Inflammatory macrophage treated with lipopolysaccharide for 1 hour (primary cell): ENCODE measurements at places on chromosomes 3 and 15.

GRCh38 chr3:34882764-34883163, 756.6 kb upstream of the ARPP21 start:
- no peak for DNase-seq

GRCh38 chr3:171320750-171321558, 139.3 kb downstream of the TNIK start:
- DNase-seq: peak; percentile 75

DNA sequence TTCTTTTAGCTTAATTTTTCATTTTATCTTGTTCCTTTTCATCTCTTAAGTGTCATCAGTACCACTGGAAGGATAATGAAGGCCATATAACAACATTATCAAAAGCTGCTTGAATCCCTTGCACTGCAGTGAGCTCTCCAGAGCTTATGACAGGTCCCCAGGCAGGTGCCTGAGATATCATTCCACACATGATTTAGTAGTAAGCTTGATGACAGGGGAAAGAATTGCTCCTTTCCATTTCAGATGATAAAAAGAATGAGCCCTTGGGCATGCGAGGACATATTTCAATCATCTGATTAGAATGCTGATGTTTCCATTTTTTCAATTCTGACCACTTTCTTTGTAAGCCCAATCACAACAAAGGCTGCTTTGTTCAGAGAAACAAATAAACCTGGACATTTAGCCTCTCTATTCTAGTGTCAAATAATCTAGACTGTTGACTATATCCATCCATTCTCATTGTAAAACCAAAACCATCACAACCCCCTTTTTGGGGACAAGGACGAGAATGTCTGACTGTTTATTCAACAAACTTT, 567.8 kb downstream of the IGSF11 start:
- DNase-seq: no peak

DNA sequence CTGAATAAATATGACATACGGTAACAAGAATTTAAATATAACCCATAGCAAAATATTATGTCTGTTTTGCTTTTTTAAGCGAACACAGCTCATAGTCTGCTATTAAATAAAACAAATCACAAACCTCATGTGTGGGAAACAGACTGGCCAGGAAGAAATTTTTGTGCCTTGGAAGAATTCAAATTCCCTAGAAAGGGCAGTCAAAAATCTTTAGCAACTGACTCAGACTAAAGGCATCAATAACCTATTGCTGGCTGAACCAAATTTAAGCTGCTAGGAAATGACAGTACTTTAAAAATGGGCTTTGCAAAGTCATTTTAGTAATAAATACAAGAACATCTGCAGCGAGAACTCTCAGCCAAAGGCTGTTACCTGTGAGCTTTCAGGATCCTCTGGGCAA, 151.4 kb downstream of the PLD1 start:
- no peak for DNase-seq

GRCh38 chr3:69255928-69256327, 130.0 kb downstream of the FRMD4B start:
- no peak for DNase-seq

GRCh38 chr3:79517766-79518413, 249.9 kb downstream of the ROBO1 start:
- no peak for DNase-seq

DNA sequence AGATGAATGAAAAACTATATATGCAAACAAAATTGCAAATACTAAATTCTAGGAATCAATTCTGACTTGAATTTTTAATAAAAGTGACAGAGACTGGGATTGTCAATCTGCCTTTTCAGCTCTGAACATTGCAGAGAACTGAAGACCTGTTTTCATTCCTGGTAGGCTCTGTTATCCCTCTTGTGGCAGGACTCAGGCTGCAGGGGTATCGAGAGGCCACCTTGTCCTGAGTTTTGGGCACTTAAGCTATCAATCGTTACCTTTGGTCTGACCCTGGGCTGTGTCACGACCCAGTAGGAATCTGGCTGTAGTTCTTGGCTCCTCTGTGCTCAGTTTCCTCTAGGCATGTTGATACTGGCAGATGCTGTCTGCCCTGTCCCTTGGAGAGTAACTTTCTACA, 238.0 kb downstream of the CACNA2D3 start:
- no peak for DNase-seq

GRCh38 chr3:29083676-29084075, 197.2 kb upstream of the RBMS3 start:
- no peak for DNase-seq

GRCh38 chr15:67150023-67150860, 84.8 kb downstream of the SMAD3 start:
- peak; percentile 85 for DNase-seq

DNA sequence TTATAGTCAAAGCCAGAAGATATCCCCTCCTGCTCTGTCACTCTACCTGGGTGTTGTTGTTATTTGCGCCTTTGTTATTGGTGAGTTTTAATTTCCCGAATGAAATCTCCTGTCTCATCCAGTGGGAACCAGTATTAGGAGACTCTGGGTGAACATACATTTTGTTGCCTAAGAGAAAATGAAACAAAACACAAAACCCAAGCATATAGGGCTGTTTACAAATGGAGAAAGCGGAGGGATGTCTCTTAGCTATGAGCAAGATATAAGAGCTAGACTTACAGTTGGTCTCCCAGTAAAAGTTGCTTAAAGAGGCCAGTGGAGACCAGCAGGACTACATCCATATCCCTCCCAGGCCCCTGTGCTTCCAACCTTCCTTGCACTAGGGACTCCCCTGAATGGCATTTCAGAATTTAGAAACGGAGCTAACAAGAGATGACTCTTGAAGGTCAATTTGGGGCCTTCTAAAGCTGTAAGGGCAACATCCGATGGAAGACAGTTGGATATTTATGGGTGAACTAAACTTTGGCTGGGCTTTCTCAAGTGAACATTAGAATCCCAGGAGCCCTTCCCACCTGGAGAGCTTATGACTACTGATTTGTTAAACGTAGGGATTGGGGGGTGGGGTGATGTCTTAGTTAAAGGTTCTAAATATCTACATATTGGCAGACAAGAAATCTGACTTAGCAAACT, 2.7 kb downstream of the EOMES start:
- no peak for DNase-seq

GRCh38 chr3:71127052-71127831, 456.3 kb downstream of the FOXP1 start:
- DNase-seq: peak; percentile 24

- no peak for DNase-seq
Measured at GRCh38 chr3:17192995-17193394, 308.2 kb downstream of the PLCL2 start.

DNA sequence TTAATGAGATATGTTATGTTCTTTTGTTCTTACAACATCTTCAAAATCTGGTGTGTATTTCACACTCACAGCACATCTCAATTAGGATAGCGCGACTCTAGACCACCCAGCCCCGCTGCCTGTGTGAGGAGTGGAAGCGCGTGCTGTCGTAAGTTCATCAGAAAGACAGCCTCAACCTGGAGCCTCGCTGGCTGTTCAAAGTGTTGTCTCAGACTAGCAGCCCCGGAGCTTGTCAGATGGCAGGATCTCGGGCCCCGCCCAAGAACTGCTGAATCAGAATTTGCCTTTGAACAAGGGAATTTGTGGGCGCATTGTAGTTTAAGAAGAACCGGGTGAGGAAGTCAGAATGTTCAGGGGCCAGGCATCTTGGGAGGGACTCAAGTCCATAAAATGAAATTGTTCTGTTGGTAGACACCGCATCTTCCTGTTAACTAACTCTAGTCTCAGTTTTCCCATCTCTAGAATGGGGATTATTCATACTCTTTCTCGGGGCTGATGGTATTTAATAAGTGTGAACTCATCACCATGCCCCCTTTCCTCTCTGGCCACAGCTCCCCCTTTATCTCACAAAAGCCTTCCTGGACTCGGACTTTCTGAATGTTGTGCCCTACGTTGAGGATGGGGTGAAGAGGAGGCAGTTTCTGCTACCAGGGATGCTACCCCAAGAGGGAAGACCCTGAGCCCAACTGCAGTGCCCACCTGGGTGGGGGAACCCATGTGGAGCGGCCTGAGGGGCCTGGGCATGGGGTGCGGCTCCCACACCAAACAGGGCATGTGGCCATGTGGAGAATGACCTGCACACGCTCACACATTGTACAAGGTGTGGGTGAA, 40.4 kb downstream of the BHLHE40 start:
- DNase-seq: peak; percentile 64

DNA sequence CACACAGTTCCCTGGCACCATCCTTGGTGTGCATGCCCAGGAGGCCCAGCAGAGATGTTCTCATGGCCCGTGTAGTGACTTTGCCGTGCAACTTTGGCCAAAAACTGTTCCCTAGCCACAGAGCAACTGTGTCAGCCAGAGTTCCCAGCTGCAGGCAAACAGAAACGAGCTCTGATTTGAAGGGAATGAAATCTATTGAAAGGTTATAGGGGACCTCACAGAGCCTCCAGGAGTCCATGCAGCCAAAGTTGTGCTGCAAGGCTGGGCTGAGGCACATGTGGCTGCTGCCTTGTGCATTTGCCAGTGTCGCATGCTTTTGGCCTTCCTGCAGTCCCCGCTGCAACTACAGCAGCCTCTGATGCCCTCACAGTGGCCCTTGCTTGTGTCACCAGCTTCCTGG, 70.5 kb downstream of the PLXNA1 start:
- DNase-seq: no peak

DNA sequence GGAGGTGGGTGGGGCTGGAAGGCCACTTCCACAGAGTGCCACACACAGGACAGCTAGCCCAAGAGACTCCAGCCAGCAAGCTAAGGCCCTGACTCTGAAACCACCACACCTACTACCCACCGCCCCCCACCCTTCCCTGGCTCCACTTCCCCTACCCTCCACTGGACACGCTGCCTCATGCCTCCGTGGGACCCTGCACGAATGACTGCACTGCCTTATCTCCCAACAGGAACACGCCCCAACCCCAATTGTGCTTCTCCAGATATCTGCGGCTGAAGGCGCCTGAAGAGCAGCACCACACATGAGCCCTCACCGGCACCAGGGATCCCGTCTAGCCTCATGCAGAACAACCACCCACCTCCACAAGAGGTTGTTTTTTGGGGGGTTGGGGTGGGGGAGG, 2.7 kb downstream of the LINGO1 start:
- no peak for DNase-seq

DNA sequence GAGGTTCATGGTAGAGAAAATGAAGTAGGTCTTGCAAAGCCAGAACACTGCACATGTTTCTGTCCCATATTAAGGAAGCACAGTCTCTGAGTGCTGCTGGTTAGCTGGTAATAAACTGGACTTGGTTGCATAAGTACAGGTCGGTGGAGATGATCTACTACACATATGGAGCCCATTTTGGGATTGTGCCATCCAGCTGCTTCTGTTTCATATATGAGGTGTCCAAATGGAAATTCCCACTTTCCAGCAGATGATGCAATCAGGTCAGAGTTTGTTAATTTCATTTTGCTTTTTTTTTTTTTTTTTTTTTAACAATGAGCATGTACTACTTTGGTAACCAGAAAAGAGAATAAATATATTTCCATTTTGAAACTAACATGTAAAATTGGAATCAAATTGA, 122.6 kb downstream of the SATB1 start:
- peak; percentile 75 for DNase-seq

- no peak for DNase-seq
Measured at GRCh38 chr15:68336516-68336915, 59.0 kb downstream of the FEM1B start.

DNA sequence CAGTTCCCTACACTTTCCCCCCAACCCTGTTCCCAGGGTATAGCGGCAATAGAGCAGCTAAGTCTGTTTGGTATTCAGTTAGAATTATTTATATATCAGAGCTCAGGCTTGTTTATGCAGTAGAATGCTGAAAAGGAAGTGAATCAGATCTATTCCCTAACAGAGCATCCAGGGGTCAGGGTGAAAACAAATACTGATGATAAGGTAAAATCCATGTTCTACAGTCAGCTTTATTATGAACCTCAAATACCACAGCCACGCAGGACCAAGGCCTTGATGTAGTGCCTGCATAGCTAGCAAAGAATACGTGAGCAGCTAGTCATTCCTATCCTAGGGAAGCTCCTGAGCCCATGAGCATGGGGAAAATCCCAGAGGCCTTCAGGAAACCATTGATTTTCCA, 229.7 kb upstream of the ICE2 start:
- DNase-seq: no peak

DNA sequence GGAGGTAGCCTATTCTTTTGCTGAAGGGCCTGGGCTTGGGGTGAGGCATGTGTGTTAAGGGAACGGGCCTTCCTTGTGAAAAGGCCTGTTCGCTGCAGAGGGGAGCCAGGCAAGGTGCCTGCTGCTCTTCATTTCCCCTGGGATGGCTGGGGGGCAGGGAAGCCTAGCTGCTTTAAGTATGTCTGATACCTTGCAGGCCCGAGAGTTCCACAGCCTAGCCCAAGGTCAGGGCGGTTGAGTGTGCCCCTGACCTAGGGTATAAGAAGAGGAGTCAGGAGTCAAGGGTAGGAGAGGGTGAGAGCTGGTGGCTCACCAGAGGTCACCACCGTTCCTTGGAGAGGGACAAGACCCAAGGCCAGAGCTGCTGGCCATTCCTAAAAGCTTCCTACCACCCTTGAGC, 46.6 kb downstream of the UMPS start:
- no peak for DNase-seq

GRCh38 chr3:119596398-119596797, 1.3 kb upstream of the PLA1A start:
- peak; percentile 55 for DNase-seq

DNA sequence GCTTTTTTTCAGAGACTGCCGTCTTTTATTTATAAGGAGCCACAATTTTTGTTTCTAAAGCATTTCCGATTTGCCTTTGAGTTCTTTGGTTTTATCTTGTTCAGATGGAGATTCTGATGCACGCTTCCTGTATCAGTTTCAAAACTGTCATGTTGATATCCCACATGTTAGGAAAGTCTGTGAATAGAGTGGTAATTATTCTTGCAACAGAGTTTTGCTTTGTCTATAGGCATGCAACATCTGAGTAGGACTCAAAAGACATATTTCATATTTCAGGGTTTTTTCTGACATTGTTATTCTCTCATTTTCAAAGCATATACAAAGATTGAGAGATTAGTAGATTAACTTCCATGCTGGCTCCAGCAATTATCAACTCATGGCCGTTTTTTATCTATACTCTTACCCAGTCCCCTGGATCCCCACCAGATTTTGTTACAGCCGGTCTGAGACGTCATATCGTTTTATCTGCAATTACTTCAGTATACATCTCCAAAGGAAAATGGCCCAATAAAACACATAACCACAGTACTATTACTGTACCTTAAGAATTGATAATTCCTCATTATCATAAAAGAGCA, 22.4 kb downstream of the PAQR5 start:
- peak; percentile 65 for DNase-seq

- peak; percentile 19 for DNase-seq
Measured at GRCh38 chr3:111577798-111578685, 17.1 kb downstream of the ZBED2 start.

GRCh38 chr3:158961471-158961870, 159.6 kb downstream of the MFSD1 start:
- DNase-seq: no peak

- DNase-seq: no peak
Measured at GRCh38 chr3:191070201-191070600, 128.8 kb upstream of the OSTN start.
